Fibroblast of villous mesenchyme (primary cell): ENCODE measurements at places on chromosomes 13 and 19. TPM values are rescaled to one million over a fixed set of nuclear protein-coding genes. Genes with fewer than 3 reads are reported as not detected.

NUMBL gene
- 13.8 and 34.1 TPM in 2 replicates for total RNA-seq

TUBB4A gene
- total RNA-seq: not detected in 2 replicates

OLFM2 gene
- total RNA-seq: 0.43 and 1.3 TPM in 2 replicates

PLIN5 gene
- not detected in 2 replicates for total RNA-seq

KLK14 gene
- not detected in 2 replicates for total RNA-seq

DNA sequence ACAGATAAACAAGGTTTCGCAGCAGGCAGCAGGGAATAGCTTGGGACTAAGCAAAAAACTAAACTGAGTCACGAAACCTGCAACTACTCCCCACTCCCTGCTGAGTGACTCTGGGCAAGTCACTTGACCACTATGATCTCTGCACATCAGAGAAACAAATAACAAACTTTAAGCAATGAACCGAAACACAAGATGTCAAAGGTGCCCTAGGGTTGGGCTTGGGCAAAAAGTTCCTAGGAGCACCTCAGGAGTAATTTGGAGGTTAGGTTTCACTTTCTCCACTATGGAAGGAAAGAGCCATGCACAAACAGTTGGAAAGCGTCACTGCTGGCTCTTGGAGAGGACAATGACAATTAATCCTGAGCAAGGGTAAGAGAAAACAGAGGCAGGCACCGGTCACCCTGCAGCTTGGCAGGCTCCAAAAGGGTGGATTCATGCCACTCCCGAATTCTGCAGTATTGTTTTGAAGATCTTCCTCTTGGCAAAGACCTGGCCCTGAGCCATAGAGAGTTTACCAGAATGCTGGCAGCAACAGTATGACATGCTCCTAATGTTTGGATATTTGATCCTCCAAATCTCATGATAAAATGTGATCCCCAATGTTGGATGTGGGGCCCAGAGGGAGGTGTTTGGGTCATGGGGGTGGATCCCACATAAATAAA lies 60.3 kb downstream of the CRYL1 start:
- DNase-seq: no peak

- no peak for DNase-seq
These were observed 19.6 kb downstream of the C13orf46 start for GRCh38 chr13:113954046-113954835.

DNA sequence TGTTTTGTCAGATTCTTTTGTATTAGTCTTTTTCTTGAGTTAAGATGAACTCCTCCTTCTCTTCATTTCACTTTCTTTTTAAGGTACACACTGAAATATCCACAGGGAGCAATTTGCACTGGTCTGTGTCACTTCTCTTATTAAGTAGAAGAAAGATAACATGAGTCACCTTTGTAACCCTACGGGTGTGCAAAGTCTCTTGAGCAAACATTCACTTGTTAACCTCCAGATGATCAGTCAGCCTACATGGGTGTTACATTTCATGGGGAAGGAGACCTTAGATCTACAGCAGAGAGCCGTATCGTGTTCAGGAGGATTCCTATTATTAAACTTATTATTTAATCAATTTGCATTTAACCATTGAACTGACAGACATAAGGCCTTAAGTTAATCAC lies 5.1 kb downstream of the ZNF507 start:
- DNase-seq: no peak

- DNase-seq: no peak
These were observed at the start of gene SPACA7 for GRCh38 chr13:112376050-112376681. Gene SPACA7, plus strand, starts transcription at chr13:112376355. Its CDS starts 31 bp downstream, at chr13:112376386.

GRCh38 chr19:46031781-46032596 lies 8.8 kb downstream of the IGFL4 start:
- no peak for DNase-seq

- DNase-seq: no peak
These were observed 549.5 kb upstream of the ARGLU1 start for GRCh38 chr13:107117327-107118012.

DNA sequence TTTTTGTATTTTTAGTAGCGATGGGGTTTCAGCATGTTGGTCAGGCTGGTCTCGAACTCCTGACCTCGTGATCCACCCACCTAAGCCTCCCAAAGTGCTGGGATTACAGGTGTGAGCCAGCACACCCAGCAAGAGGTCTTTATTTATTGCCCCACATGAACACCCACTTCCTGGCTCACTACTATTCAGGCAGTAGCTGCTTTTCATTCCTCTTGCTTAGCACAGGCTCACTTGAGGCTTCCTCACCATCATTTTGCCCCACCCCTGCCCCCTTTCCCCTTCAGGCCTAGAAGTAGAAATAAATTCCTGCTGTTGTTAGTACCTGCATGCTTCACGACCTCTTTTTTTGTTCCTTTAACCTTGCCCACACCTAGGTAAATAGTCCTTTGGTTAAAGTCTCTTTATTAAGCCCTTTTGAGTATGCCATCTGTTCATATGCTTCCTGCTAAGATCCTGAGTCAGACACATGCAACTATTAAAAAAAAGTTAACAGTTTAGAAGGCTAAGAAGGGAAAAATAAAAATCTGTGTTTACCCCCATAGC lies 33.5 kb upstream of the ITM2B start:
- no peak for DNase-seq

DNA sequence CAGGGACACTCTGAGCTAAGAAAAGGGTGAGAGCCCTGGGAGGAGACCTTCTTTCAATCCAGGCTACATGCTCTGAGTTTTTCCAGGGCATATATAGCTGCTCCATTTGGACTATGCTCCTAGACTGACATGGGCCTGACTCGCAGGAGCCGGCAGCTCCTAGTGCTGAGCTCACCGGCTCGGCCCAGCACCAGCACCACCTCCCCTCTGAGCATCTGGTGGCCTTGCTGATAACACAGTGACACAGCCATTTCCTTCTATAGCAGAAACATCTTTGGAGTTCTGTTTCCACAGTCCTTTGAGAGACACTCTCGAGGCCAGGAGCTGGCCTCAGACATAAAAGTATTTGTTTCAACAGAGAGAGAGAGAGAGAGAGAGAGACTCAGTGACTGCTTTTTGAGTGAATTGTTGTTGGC lies 184.9 kb downstream of the TM9SF2 start:
- no peak for DNase-seq

DNA sequence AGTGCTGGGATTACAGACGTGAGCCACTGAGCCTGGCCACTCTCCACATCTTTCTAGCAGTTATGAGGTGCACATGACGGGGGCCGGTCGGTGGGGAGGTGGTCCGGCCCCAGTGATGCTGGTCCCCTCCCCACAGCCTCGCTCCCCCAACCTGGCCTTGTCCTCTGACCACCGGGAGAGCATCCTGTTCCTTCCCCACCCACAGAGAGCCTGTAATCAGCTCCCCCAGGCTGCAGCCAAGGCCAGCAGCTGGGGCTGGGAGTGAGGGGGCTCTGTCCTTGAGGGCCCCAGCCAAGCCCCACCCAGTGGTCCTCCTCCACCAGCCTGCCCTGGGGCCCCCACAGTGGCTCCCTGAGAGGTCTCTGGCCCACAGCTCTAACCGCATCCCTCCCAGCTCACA lies 3.0 kb upstream of the INSL3 start:
- DNase-seq: no peak

DNA sequence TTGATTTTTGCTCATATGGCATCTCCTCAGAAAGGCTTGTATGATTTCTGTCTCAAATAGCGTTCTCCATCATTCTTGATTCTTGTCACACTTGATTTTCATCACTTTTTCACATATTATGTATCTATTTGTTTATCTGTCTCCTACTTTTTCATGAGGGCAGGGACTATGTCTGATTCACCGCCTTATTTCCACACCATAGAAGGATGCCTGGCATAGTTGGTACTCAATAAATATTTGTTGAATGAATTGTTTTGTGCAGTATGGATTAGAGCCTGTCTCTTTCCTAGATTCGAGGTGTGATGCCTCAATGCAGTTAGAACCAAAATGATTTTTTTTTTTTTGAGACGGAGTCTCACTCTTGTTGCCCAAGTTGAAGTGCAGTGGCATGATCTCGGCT lies 12.1 kb downstream of the SAE1 start:
- no peak for DNase-seq

GRCh38 chr13:113577881-113578435 lies 6.6 kb upstream of the TFDP1 start:
- DNase-seq: no peak
